ENCODE measurements at places on chromosomes 12 and 14.
A peak's percentile ranks its signal among the peaks of the same experiment; 100 is the strongest.

DNA sequence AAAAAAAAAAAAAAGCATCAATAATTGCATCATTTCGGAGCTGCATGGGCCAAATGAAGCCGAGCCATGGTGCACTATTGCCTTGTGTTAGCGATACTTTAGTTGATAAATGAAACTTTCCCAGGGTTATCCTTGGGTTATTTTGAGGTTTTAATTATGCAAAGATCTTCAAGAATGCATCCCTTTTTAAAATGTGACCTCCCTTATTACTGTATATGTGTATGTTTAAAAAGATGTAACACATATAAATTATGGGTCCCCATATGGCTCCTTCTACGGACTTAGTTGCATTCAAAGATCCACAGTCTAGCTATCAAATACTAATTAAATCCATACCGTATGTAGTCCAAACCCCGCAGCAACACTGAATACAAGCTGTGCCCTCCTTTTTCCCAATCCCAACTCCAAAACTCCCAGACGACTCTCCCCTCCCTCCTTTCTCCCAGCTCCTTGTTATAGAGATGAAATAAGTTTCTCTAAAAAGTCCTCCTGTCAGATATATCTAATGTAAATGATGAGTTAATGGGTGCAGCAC, 129.3 kb upstream of the MAP1LC3B2 start:
- DNase-seq, result no peak

GRCh38 chr14:103423050-103423461, 37.8 kb downstream of the MARK3 start:
- peak; percentile 47 for DNase-seq

- no peak for DNase-seq
Observed at GRCh38 chr12:78559416-78559815, 305.2 kb upstream of the SYT1 start.

DNA sequence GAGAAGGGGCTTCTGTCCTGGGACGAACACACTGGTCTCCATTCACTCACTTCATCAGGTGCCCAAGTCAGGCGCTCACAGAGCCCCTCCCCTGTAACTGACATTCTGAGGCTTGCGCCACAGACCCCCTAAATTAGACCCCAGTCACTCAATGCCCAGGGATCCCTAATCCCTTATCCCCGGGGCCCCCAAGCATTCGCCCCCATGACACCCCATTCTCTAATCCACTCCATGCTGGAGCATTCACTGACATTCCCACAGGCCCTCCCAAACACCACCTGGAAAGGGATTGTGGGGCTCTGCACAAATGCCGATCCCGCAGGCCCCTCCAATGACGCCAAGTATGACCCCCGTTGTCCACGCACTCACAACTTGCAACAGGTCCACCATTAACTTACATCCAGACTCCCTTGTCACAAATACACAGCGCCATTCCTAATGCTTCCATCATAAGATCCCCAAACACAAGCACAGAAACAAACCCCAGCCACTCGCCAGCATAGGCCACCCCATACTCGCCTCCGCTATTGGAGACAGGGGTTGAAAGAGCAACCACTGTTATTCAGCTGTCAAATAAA, 1.5 kb downstream of the ZNF605 start:
- DNase-seq, result no peak

DNA sequence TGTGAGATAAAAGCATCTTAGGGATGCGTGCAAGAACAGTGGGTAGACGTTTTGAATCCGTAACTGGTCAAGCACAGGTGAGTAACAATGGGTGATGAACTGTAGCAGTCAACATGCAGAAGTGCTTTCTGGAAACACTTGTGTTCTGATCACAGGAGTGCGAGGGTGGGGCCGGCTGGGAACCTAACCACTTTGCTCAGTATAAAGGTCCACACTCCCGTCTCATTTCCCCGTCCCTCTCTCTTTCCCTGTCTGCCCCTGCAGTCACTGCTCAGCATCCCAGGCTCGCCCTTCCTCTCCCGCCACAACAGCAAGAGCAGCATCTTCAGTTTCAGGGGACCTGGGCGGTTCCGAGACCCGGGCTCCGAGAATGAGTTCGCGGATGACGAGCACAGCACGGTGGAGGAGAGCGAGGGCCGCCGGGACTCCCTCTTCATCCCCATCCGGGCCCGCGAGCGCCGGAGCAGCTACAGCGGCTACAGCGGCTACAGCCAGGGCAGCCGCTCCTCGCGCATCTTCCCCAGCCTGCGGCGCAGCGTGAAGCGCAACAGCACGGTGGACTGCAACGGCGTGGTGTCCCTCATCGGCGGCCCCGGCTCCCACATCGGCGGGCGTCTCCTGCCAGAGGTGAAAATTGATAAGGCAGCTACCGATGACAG, 127.1 kb downstream of the FIGNL2 start:
- no peak for DNase-seq

DNA sequence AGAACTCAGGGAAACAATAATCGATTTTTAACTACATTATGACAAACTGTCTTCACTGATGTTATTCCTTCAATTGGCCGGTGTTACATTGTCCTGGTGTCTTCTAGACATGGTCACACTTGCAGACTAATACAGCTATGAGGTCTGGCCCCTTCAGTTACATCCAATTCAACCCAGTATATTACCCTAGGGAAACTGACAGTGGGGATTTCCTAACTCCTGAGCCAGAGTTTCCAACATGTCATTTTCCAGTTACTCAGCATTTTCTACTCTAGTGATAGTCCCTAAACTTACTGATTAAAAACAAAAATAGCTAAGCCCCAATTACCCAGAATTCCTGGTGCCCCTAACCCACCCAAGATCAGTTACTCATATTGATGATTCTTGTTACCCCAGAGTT, 21.1 kb downstream of the IFNG start:
- no peak for DNase-seq

DNA sequence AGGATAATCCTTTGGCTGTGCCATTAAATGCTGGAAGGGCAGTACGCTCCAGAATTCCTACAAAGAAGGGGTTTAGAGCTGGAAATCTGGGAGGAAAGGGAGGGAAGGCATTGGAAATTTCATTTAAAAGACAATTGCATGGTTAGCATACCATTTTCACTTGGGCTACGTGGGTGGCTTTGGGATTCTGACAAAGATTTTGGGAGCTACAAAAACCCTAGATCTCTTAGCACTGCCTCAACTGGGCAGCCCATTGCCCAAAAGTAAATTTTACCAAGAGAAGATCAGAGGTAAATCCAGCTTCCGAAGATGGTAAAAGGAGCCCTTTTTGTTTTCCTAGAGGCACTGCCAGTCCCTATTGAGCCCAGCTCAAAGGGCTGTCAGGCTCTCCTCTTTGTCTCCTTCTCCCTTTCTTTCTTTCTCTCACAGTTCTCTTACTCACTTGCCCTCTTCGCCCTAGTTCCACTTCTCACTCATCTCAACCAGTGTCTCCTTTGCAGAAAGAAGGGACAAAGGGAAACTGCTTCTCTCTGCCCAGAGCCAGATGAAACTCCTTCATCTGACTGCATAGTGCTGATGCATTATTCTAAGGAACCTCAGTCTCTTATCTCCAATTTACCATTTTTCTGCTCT, 125.4 kb upstream of the PLEKHA5 start:
- no peak for DNase-seq
